Hematopoietic multipotent progenitor cell (in vitro differentiated cells): ENCODE measurements at places on chromosomes 2 and 18.
A peak's percentile ranks its signal among the peaks of the same experiment; 100 is the strongest.

GRCh38 chr2:26486789-26487188 lies 8.9 kb upstream of the OTOF start:
- DNase-seq = no peak

DNA sequence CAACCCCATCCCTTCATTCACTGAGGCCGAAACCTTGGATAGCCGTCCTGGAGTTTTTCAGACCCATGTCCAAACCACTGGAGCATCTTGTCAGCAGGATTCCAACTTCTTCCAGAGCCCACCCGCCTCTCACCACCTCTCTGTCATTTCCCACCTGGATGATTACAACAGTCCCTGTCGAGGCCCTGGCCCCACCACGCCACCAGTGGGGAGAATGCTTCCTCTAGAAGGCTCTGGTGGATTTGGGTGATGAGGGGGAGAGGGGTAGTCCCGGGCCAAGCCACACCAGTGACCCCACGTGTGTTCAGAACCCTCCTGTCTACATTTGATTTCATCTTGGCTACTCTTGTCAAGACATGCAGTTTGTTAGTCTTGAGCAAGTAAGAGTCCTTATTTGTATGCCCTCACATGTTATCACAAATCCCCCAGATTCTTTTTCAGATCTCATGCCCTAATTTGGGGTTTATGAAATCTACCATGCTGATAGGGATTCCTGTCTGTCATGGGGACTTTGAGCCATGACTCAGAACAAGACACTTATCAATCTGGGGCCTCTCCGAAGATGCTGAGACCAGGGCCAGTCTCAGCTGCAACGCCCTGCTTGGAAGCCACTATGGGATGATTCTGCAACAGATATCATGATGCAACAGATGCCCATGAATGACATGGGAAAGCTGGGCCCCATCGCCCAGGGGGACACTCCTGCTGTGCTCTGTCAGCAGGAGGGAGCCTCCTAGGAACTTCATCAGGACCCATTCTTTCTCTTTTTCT lies 186.1 kb downstream of the ZFP36L2 start:
- no peak for DNase-seq

DNA sequence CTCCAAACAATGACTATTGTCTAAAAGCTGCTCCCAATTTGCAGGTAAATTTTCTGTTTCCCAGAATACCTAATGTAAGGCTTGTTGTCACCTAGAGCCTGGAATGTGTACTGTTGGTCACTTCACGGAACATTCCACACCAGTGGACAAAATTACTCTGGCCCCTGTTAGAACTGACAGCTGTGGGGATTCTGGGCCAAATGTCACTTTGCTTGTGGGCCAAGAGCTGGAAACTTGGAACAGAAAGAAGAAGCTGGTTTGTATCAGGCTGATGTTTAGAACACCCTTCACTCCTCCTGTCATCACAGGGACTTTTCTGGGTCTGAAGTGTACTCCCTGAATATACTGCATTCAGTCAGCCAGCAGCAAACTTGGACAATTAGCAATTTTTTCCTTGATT lies 495.6 kb upstream of the SYT4 start:
- no peak for DNase-seq

- no peak for DNase-seq
Measured at GRCh38 chr18:67010919-67011318, 407.0 kb upstream of the CDH19 start.

DNA sequence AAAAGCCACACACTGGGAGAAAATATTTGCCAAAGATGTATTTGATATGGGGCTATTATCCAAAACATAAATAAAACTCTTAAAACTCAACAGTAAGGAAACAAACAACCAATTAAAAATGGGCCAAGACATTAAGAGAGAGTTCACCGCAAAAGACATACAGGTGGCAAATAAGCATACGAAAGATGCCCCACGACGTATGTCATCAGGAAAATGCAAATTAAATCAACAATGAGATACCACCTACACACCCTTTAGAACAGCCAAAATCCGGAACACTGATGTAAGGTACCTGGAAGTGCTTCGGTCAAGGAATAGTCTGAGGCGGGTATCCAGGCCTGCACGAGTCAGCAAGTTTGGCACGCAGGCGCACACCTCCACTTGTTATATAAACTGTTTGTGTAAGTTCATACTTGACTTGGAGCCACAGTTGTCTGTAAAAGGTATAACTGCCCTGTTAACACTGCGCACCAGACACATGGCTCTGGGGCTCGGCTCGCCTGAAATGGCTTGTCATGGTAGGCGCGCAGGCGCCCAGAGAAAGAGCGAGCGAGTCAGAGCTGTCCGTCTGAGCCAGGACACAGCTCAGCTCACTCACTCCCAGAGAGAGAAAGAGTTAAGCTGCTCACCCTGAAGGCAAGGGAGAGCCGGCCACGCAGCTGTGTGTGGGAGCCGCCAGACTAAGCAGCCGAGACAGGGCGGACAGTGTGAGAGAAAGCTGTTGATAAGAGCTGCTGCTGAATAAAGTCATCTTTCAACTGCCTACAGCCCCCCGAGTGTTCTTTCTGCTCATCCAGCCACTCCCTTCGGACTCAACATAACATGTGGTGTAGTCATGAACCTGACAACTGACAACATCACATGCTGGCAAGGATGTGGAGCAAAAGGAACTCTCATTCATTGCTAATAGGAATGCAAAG lies 87.3 kb downstream of the HNRNPLL start:
- no peak for DNase-seq

GRCh38 chr2:70519453-70519852 lies 34.2 kb downstream of the TGFA start:
- no peak for DNase-seq

DNA sequence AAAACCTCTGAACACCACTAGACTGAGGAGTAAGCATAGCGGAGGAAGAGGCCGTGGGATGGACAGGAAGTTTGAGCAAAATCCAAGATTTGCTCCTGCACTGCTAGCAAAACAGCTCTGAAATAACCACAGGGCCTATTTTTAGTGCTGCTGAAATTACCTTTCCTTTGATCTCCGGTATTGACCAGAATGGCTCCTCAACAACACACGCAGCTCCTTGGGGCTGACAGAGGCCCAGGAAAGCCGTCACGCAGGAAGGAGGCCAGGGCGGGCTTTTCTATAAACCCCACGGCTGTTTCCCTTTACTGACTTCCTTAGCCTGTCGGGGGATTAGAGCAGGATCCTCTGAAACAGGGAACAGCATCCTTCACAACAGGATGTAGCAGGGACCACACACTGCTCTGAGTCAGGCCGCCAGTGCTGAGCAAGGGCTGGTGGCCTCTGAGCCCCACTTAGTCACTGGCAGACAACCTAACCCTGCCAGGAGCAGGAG lies 80.8 kb upstream of the LCLAT1 start:
- DNase-seq = no peak

- no peak for DNase-seq
Measured at GRCh38 chr2:173351879-173352278, 2.8 kb upstream of the CDCA7 start.

DNA sequence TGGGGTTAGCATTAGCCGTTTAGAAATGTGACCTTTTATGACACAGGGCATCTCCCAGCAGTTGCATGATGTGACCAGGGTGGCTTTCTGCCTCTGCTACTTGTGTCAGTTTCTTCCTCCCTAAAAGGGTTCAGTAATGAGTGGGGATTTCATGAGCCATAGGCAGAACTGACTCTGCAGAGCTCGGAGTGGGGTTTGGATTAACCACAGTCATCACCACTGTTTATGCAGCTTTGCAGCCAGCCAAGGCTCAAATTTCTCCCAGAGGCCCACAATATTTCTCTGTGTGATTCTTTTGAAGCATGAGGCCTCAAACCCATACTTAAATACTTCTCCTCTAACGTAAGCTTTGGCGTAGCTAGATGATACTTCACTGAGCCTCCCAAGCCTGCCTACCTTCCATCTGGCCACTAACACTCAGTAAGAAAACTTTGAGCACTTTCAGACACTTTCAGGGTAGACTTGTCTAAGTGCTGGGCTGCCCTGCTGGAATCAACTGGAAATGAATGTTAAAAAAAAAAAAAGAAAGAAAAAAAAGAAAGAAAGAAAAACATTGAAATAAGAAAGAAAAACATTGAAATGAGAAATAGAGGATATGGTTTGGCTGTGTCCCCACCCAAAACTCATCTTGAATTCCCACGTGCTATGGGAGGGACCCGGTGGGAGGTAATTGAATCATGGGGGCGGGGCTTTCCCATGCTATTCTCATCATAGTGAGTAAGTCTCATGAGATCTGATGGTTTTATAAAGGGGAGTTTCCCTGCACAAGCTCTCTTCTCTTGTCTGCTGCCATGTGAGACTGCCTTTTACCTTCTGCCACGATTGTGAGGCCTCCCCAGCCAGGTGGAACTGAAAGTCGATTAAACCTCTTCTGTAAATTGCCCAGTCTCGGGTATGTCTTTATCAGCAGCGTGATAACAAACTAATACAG lies 11.5 kb upstream of the LAPTM4A start:
- DNase-seq = no peak

GRCh38 chr2:102142829-102143449 lies 393 bp downstream of the IL1R1 start:
- no peak for DNase-seq

DNA sequence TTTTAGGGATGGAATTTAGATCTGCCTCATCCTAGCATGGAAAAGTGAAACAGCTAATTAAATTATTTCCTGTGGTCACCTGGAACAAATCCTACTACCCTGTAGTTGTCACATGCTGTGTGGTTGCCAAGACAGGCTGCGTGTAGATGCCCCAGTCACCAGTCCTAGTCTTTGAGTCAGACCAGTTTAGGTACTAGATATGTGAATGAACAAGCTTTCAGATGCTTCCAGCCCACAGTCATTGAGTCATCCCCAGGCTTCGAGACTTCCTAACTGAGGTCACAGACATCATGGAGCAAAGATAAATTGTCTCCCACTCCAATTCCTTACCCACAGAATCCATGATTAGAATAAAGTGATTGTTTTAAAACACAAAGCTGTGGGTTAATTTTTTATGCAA lies 35.8 kb upstream of the GRB14 start:
- no peak for DNase-seq

DNA sequence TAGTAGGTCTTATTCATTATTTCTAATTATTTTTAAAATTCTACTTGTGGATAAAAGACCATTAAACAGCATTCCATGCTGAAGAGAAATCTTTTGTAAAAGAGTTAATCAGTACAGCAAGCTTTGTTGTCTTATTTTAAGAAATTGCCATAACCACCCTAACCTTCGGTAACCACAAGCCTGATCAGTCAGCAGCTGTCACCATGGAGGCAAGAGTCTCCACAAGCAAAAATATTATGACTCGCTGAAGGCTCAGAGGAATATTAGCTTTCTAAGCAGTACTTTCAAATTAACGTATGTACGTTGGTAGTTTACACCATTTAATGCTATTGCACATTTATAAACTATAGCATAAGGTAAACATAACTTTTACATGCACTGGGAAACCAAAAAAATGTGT lies 650.5 kb upstream of the LINC00305 start:
- DNase-seq = no peak

- DNase-seq = no peak
Measured at GRCh38 chr2:108220942-108221541, 18.7 kb upstream of the SULT1C3 start.

DNA sequence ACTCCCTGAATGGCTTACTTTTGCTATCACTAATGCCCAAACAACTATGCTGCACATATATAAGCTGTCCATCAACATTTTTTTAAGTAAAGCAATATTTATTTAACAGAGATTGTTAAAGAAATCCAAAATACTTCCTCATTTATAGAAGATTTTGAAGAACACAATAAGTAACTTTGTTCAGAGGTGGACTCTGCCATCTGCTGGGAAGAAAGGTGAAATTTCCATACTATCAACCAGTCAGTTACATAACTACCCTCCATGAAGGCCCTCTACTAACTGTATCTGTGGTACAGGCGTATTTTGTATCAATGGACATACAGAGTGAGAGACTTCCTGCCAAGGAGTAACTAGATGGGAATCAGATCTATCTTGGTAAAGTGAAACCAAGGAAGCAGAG lies 106.0 kb downstream of the DTNB start:
- peak; percentile 88 for DNase-seq

DNA sequence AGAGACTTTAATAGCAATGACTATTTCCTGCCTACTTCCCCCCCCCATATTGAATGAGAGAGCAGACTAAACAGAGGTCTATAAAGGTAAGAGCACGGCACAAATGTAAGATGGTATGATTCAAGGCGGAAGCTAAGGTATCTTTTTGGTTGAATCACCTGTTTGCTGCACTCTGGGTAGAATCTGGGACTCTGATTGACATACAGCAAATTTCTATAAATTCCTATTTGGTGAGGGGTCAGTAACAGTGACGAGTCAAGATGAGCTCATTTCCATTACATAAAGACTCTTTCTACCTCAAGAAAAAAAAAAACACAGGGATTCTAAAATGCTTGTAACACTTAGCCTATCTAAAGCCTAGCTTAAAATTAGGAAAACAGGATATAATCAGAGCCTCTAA lies 297.3 kb downstream of the TNS1 start:
- DNase-seq = no peak

GRCh38 chr2:85395912-85396475 lies 14.2 kb downstream of the CAPG start:
- DNase-seq = no peak

DNA sequence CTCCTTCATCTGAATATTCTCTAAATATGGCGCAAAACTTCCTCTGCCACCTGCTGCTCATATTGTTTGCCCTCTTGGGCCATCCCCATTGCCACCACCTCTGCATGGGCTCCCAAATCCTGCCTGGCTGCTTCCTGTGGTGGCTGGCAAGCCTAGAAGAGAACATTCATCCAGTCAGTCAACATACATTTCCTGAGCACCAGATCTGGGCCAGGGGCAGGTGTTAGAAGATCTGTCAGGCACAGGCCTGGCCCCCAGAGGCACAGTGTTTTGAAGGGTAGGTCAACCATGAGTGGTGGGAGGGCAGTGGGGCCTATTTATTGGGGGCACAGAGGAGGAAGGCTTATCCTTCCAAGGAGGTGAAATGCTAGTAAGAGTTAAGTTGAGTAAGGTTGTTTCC lies 73.2 kb downstream of the TMEM247 start:
- DNase-seq = no peak

- no peak for DNase-seq
Measured at GRCh38 chr2:233972941-233973575, 55.9 kb downstream of the TRPM8 start.

- DNase-seq = no peak
Measured at GRCh38 chr2:41955316-41956043, 92.3 kb upstream of the PKDCC start.
